Choroid plexus epithelial cell (primary cell): ENCODE measurements at places on chromosomes 7 and 10.

DNA sequence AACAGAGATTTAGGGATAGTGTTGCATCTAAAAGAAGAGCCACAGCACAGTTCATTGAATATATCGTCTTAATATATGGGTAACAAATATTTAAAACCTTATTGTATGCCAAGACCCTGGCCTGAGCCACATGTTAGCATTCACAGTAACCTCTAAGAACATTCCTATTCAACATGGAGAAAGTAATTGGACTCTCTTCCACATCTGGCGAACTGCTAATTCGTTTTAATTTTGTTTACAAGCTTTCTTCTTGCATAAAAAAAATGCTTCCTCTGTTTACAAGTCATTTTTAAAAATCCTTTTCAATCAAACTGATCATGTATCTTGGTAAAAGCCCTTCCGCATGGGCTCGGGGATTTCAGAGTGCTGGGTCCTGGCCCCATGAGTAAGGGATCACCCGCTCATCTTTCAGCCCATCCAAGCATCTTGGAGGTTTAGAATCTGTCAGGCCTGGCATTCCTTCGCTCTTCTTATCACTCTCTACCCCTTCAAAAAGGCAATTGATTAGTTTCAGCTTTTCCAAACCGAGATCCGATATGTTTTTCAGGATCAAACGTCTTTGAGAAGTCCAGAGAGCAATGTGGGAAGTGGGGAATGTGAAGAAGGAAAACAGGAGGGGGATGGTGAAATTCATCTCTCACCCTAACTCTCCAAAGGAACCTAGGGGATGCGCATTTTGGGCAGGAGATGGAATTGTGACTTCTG, 7.3 kb downstream of the TWIST1 start:
- no peak for DNase-seq

DNA sequence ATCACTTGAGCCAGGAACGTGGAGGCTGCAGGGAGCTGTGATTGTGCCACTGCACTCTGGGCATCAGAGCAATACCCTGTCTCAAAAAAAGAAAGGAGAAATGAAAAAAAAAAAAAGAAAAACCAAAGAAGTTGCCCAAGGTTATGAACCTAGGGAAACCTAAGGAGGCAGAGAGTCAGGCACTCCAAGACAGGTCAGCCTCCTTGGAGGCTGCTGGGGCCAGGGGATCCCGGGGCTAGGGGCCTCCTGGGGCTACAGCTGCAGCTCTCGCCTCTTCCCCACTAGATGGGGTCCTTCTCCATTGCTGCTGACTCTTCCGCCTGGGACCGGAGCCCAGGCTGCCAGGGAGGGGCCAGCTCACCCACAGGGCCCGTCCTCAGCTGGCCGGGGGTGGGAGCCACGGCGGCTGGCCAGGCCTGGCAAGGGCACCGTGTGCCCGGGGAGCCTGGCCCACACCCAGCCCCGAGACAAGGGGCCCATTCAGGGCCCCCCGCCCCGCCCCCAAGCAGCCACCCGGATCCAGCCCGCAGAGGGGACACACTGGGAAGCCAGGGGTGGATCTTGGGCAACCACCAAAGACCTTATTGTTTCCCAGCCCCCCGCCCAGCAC, 1.7 kb upstream of the SPACDR start:
- DNase-seq, result peak; percentile 74

DNA sequence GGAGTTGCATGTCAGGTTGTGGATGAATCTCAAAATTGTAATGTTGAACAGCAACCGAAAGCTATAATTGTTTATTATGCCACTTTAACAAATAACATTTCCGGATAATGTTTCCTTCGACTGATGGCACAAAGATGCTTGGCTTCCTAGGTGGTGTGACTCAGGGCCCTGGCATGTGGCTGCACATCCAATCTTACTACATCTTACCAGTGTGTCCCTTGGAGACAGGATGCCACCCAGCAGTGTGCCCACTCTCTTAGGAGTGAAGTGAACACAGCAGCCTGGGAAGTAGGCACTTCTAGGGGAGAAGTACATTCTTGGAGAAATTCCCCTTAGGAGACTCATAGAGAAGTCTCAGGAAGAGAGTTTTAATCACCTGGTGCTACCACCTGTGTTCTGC, 33.0 kb upstream of the GPR26 start:
- DNase-seq, result no peak

DNA sequence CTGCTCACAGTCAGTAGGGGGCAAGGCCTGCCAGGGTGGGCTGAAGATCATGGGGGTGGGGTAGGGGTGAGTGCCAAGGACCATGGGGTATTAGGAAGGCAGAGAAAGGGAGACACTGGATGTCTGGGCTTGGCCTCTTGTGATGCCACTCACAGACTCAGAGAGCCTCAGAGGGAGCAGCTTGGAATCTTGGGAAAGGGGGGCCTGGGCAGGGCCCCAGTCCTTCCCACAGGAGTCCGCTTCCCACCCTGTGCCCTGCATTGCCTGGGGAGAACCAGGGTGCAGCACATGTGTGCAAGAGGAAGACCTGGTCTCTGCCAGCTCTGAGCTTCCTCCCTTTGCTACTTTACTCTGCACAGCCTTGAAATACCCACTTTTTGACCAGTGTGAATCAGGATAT, 4.3 kb downstream of the ADCY1 start:
- no peak for DNase-seq

DNA sequence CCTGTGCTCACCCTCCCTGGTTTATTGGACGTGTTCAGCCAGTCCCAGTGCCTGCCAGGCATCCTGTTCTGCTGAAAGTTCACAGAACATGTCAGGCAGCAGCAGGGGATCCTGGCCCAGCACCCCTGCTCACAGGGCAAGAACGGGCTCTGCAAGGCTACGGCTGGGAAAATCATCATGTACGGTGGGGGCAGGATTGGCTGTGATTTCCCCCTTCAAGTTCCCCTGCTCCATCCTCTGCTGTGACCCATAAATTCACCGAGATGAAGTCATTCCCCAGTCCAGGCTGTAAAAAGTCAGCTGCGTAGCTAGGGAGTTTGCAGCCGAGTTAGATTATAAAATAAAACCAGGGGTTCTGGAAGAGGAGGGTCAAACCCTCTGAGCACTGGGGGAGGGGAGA, 484.1 kb upstream of the ZMIZ1 start:
- peak; percentile 55 for DNase-seq

GRCh38 chr7:152162287-152162686, 136.8 kb downstream of the GALNT11 start:
- no peak for DNase-seq

- DNase-seq, result no peak
Measured at GRCh38 chr7:156196649-156197048, 384.4 kb upstream of the SHH start.

DNA sequence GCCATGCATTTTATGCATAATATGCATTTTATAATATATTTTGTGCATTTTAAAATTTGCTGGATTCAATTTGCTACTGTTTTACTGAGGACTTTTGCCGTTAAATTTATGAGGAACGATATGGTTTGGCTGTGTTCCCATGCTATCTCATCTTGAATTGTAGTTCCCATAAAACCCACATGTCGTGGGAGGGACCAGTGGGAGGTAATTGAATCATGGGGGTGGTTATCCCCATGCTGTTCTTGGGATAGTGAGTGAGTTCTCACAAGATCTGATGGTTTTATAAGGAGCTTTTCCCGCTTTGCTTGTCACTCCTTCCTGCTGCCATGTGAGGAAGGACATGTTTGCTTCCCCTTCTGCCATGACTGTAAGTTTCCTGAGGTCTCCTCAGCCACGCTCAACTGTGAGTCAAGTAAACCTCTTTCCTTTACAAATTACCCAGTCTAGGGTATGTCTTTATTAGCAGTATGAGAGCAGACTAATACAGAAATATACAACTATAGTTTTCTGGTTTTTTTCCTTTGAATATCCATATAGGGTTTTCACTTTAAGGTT, 201.4 kb upstream of the SH2B2 start:
- DNase-seq, result no peak

GRCh38 chr10:59283456-59284091, 78.8 kb downstream of the FAM13C start:
- no peak for DNase-seq

- no peak for DNase-seq
Measured at GRCh38 chr7:25263337-25263736, 35.1 kb upstream of the NPVF start.

DNA sequence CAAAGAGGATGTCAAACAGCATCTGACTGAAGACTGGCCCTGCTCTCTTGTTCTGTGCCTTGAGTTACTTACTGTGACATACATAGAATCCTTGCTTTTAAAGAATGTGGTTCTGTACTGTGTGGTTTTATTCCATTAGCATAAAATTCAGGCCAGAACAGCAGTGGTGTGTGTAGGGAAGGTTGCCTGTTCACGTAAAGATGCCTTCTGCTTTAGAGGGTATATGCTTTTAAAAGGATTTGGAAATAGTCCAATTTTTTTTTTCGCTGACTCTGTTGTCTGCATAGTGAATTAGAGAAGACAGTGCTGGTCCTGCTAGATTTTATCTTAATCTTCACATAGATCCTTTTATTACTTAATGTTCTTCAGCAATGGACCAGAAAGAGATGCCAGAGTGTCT, 470.8 kb upstream of the SEMA3A start:
- DNase-seq, result no peak

- no peak for DNase-seq
Measured at GRCh38 chr7:156919132-156919713, 26.2 kb upstream of the LMBR1 start.

- DNase-seq, result peak; percentile 16
Measured at GRCh38 chr10:60473557-60473956, 83.9 kb upstream of the ANK3 start.

- peak; percentile 94 for DNase-seq
Measured at GRCh38 chr7:43647339-43647672, 64.4 kb downstream of the STK17A start.

DNA sequence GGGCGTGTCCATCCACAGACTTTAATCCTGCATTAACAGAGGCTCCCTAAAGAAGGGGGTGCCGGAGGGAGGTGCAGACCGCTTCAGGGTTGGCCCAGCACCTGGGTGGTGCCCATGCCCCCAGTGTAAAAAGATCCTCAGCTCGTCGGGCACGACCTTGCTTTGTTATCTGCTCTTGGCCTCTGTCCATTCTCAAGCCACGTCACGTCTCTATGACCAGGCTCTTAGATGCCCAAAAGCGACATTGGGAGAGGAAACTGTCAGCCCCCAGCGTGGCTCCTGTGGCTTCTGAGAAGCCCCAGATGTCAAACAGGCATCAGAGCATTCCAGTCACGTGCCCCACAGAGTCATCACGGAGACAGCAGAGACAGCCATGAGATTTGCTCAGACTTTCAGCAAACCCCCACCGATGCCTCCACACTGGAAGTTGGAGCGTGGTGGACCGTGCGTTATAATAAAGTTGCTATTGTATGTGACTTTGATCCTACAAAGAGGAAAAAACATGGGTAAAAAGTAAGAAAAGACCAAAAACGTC, 55.5 kb downstream of the PTPRN2 start:
- DNase-seq, result no peak

DNA sequence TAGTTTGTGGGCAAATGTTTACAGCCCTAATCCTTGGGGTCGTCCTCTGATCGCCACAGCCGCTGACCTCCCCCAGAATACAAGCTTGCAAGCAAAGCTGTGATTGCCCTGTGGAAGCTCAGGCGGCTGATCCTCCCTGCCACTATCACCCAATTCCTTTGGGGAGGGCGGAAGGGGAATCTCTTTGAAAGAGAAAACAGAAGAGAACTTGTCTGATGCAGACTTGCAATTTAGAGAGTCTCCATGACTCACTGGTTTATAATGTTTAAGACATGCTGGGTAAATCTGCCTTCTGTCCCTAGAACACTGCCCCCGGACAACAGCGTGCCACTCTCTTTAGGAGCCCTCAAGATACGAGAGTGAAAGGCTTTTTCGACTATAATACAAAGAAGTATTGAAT, 75.5 kb downstream of the NRP1 start:
- DNase-seq, result peak; percentile 83

GRCh38 chr10:91813251-91813650, 15.0 kb downstream of the TNKS2 start:
- DNase-seq, result no peak

- DNase-seq, result no peak
Measured at GRCh38 chr7:150950496-150951180, 27.5 kb downstream of the KCNH2 start.

GRCh38 chr7:44463169-44463808, 27.2 kb downstream of the NUDCD3 start:
- peak; percentile 61 for DNase-seq

GRCh38 chr10:118926072-118926417, 103.5 kb upstream of the NANOS1 start:
- DNase-seq, result no peak

- no peak for DNase-seq
Measured at GRCh38 chr7:117472335-117472734, 7.5 kb upstream of the CFTR start.

DNA sequence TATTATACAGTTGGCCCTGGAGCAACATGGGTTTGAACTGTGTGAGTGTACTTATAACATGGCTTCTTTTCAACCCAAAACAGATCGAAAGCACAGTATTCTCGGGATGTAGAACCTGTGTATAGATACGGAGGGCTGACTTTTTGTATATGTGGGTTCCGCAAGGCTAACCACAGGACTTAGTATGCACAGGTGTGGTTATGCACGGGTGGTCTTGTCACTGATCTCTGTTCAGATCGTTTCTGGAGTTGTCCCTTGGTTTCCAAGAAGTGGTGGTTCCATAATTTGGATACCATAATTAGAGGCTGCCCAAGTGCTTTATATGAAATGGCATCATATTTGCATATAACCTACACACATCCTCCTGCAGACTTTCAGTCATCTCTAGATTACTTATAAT, 10.9 kb upstream of the BHLHA15 start:
- no peak for DNase-seq

- no peak for DNase-seq
Measured at GRCh38 chr7:29342761-29343160, 148.2 kb downstream of the CHN2 start.

- no peak for DNase-seq
Measured at GRCh38 chr7:79734181-79734580, 280.7 kb upstream of the MAGI2 start.

GRCh38 chr7:151086802-151087244, 548 bp downstream of the AGAP3 start:
- DNase-seq, result peak; percentile 45

DNA sequence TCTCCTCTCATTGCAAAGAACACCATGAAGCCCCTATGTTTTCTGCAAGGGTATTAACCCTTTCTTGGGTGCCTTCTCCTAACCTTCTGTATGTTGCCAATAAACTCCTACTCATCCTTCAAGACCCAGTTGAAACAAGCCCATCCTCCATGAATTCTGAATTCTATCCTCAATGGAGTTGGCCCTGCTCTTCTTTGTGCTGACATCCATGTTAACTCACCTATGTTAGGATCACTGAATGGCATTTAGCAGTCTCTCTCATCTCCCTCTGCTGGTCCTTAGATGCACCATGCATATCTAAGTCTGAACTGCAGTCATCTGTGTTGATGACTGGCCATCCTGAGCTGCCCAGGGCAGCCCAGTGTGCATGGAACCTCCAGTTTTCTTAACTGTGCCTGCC, 129.8 kb downstream of the BUB3 start:
- no peak for DNase-seq
